ENCODE measurements at places on chromosomes 2 and 18.

GRCh38 chr2:196925768-196926561, 542 bp downstream of the PGAP1 start:
- peak overlapping the region; percentile 71 for H3K4me3 ChIP-seq
- peaks cover 20% of the 10 kb centered on the region for H3K4me1 ChIP-seq
- peak overlapping the region; percentile 85 for H3K27ac ChIP-seq

DNA sequence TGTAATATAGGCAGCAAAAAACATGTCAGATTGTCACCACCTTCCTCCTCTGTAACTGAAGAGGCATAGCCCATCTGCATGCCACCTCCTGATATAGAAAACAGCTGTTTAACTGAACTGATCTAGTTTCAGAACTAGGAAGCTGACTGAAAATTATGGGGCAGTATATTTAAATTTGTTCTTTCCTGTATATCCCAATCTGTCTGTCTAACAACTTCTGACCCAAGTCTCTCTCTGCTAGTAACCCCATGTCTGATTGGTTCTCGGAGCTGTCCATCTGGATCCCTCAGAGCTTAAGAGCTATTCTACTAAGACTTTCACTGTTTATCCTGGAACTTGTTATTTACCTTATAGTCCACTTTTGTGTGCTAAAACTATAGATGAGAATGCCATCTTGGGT, 68.2 kb upstream of the SLC35G4 start:
- no peaks in the 10 kb centered on the region for H3K27me3 ChIP-seq
- H3K4me1 ChIP-seq: no peaks in the 10 kb centered on the region
- no peak overlapping the region for H3K27ac ChIP-seq
- H3K36me3 ChIP-seq: no peaks in the 10 kb centered on the region
- DNase-seq: no peak

- H3K36me3 ChIP-seq: no peaks in the 10 kb centered on the region
- peak; percentile 38 for DNase-seq
- peak overlapping the region; percentile 5 for H3K27ac ChIP-seq
Observed at GRCh38 chr2:64283641-64284361, 139.6 kb upstream of the PELI1 start.

DNA sequence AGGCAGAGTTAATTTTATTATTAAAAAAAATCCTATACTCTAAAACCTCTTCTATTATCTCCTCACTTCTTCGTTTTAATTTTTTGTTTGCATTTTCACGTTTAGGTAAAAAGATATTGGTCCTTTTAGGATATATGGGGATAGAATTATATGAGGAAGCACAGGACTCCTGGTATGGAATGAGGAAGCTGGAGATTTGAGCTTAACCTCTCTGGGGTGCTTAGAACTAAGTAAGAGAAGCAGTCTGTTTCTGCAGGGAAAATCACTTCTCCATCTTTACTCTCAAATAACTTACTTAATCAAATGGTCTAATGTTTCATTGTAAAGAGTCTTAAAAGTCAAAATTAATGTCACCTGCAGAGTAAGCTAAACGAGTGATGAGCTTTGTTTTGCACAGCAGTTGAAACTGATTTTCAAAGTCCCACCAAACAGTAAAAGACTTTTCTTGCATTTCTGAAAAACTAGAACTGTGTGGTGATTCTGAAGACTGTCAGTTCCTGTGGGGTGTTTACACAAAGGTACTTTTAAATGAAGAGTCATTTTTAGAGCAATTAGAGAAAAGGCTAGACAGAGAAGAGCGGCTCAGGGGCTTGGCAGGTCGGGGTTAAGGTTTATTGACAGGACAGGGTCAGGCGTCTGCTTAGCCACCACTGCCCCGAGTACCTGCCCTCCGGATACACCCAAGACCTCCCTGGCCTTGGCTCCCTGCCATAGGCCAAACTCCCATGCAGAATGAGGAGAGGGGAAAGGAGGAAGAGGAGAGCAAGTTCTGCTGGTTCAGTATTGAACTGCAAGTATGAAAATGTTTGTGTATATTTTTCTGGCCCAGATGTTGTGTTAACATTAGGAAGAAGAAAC, 21.6 kb downstream of the METAP1D start:
- H3K4me1 ChIP-seq: no peaks in the 10 kb centered on the region
- no peak overlapping the region for H3K4me3 ChIP-seq
- no peaks in the 10 kb centered on the region for H3K27me3 ChIP-seq
- no peaks in the 10 kb centered on the region for H3K36me3 ChIP-seq
- no peak overlapping the region for H3K27ac ChIP-seq

DNA sequence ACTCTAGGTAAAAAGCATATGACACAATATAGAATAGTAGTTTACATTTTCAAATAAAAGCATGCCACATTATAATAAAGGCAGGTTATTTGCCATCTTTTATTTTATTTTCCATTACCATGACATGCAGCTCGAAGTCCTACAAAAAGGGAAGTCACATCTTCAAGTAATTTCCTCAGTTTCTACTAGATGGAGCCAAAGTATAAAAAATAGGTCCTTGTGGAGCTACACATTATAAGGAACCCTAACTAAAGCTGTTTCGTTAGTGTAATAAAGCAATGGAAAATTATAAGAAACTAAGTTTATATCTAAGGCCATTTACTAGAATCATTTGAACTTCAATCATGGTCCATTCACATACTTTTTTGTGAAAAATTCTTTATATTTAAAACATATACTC, 674.5 kb downstream of the KCNJ3 start:
- H3K27ac ChIP-seq: no peak overlapping the region
- H3K4me3 ChIP-seq: no peak overlapping the region
- H3K36me3 ChIP-seq: no peaks in the 10 kb centered on the region
- peak; percentile 64 for DNase-seq
- no peaks in the 10 kb centered on the region for H3K4me1 ChIP-seq

DNA sequence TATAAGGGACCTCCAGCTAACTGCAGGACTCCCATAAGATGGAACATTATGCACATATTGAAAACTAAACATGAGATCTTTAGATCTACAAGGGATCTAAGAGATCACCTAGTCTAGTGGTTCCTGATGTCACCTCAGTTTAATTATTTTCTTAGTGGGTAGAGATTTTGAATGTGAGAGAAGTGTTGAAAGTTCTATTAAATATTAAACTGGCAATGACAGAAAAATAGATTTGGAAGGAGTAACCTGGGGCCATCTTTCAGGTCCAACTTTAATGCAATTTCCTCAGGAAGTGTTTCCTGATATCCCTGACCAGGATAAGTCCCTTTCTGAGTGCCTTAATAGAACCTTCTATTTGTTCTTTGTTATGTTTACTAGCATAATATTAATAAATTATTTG, 29.1 kb upstream of the CPS1 start:
- no peaks in the 10 kb centered on the region for H3K4me1 ChIP-seq
- no peak overlapping the region for H3K4me3 ChIP-seq
- H3K27ac ChIP-seq: no peak overlapping the region
- H3K36me3 ChIP-seq: no peaks in the 10 kb centered on the region

- H3K36me3 ChIP-seq: no peaks in the 10 kb centered on the region
- H3K27ac ChIP-seq: no peak overlapping the region
- DNase-seq: no peak
Observed at GRCh38 chr2:164810843-164811242, 30.8 kb downstream of the COBLL1 start.

Data from lung (tissue), 17 donors.